B cell (primary cell): ENCODE measurements at places on chromosomes 6 and 20.

DNA sequence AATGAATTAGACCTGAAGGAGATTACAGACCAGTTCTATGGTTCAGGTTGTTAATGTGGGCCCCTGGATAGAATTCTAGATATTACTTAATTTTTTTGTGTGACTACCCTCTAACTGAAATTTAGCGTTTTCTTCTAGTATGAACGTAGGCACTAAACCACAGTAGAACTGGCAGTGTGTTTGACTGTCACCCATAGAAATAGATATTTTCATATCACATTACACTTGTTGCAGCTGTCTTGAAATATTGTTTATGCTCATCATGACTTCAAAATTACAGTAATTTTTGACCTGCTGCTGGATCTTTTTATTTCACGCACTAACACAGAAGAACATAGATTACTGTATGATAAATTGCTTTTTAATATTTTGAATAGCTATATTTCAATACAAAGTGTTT lies 31.6 kb downstream of the E2F3 start:
- no peak for DNase-seq

DNA sequence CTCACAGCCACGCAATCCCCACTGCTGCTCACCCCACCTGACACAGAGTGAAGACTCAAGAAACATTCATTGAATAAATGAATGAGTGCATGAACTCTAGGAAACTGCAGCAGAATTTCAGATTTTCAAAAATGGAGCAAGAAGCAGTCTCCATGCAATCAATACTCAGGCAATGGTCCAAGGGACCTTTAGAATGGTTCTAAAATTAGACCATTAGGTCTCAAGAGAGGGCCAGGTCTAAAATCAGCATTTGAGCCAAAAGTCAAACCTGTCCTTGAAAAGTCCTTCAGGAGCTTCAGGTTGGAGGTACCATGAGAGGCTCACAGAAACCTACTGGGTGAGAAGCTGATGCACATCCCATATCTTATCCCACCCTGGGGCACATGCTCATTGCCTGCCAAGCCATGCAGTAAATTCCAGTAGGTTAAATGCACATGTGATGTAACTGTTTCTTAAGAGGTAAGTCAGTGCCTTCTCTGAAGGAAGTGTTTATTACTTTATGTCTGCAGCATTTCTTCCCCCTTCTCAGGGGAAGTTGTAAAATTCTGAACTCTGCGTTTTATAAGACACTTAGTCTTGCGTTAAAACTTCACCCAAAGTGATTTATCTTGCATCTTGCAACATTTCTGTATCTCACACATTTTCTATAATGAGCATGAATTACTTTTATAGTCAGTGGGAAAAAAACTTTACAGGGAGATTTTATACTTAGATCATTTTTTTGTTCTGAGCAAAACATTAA lies 126.6 kb downstream of the ADAT2 start:
- no peak for DNase-seq

GRCh38 chr6:75563032-75563431 lies 38.6 kb upstream of the SENP6 start:
- DNase-seq = peak; percentile 5

- DNase-seq = no peak
Observed at GRCh38 chr6:156146891-156147290, 630.3 kb upstream of the ARID1B start.

DNA sequence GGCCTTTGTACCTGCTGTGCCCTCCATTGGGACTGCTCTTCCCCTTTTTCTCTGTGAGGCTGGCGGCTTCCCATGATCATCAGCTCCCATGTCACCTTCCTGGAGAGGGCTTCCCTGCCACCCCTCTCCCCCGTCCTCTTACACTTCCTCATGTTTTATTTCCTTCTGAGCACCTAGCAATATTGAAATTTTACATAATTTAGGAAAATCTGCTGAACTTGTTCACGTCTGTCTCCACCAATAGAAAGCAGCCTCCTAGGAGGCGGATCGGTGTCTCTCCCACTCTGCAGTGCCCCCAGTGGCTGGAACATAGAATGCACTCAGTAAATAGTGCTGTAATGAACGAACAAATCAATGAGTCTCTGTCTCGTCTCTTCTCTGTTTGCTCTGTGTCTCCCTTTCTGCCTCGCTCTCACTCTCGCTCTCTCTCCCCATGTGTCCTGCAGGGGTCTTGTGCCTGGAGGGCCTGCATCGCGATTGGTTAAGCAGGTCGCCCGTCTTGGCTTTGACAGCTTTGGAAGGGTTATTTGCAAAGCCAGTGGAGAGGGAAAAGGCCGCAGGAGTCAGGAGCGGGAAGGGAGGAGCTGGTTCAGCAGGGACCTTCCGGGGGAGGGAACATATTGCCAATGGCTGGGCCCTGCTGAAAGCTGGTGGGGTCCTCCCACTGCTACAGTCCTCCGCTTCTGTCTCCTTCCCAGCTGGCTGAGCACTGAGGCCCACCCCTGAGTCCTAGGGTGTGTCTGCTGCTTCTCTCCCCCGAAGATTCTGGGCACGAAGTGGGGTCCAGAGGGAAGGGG lies 12.1 kb upstream of the OCSTAMP start:
- peak; percentile 71 for DNase-seq

GRCh38 chr6:126020305-126021050 lies 34.1 kb downstream of the TRMT11 start:
- DNase-seq = no peak

- DNase-seq = no peak
Observed at GRCh38 chr6:163764565-163764964, 350.0 kb downstream of the QKI start.

GRCh38 chr20:9985281-9985680 lies 49.5 kb upstream of the ANKEF1 start:
- no peak for DNase-seq

DNA sequence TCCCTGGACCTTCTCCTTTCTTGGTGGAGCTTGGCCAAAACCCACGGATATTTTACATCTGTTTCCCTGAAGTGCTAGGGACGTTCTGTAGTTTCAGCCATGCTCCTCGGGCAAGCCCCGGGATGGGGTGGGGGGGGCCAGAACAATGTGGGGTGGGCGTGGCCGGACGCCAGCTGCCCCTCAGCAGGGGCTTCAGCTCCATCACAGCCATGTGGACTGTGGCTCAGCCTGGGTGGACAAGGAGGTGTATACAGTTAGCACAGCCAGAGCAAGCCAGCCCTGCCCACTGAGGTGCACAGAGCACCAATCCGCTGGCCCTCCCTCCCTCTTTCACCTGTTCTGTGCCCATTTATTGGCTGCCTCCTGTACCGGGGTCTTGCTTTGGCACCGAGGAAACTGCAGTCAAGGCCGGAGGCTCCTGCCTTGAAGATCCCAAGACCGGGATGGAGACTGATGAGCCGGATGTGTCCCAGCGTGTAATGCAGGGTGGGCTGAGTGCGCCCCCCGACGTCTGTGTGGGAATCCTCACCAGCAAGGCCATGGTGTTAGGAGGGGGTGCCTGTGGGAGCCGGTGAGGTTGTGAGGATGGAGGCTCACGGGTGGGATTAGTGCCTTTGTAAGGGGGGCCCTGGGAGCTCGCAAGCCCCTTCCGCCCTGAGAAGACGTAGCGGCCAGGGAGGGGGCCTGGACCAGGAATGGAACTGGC lies 28.0 kb downstream of the FRMD1 start:
- no peak for DNase-seq

- DNase-seq = no peak
Observed at GRCh38 chr6:104357928-104358327, 501.8 kb downstream of the HACE1 start.

DNA sequence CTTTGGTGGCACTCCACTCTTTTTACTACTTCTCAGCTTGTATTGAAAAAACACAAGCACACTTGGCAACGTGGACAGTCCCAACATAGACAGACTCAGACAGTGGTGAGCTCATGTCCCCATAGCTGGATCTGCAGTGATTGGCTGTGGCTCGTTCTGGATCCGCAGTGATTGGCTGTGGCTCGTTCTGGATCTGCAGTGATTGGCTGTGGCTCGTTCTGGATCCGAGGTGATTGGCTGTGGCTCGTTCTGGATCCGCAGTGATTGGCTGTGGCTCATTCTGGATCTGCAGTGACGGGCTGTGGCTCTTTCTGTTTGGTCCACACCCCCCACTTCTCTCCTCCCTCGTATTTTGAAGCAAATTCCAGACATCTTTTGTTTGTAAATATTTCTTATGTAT lies 28.0 kb downstream of the OSBPL2 start:
- DNase-seq = no peak

GRCh38 chr6:50993941-50994720 lies 175.5 kb downstream of the TFAP2B start:
- no peak for DNase-seq

DNA sequence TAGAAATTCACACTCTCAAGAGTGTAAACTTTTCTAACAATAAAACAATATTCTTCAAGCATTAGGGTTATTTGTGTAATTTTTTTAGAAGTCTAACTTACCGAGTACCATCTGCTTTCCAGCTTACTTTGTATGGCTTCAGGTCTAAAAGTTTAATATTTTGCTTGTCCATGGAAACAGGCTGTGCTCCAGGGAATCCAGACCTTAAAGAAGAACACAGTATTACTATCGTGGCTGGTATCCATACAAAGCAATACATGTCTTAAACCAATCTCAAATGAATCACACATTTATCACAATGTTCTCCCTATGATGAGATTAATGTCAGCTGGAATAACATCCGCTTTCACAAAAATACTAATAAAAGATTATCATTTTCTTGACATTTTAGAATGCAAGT lies 73.0 kb downstream of the RNGTT start:
- no peak for DNase-seq

DNA sequence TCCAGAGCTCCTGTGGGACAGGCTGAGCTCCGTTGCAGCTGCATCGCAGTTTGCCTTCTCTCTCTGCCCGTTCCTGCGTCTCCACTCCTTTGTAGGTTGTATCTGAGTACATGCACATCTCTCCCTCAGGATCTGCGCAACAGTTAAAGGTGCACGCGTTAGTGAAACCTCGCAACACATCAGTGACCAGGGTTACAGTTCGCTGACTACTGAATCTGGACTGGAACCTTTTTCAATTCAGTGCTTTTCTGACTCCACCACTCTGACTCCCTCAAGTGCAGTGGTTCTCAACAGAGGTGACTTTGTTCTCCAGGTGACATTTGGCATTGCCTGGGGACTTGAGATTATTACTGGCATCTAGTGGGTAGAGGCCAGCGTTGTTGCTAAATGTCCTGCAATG lies 44.0 kb downstream of the UST start:
- DNase-seq = peak; percentile 42

GRCh38 chr20:43322851-43323250 lies 133.1 kb upstream of the PTPRT start:
- DNase-seq = no peak

DNA sequence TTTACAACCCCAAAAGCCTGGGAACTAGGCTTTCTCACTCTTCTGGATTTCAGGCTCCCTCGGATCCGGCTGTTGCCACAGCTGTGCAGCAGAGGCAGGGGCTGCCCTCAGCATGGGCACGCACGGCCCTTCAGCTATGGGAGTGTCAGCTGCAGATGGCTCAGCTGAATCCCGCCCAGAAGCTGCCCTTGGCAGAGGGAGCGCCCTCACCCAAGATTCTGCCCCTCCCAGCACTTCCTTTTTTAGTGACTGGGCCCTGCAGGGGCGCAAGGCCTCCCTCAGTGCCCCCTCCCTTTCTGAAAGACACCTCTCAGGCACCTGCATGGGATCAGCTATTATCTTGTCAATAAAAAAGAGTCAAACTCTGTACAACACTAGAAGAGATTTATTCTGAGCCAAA lies 67.9 kb upstream of the THBS2 start:
- DNase-seq = no peak

- no peak for DNase-seq
Observed at GRCh38 chr20:31909253-31910070, 39.0 kb downstream of the TTLL9 start.

DNA sequence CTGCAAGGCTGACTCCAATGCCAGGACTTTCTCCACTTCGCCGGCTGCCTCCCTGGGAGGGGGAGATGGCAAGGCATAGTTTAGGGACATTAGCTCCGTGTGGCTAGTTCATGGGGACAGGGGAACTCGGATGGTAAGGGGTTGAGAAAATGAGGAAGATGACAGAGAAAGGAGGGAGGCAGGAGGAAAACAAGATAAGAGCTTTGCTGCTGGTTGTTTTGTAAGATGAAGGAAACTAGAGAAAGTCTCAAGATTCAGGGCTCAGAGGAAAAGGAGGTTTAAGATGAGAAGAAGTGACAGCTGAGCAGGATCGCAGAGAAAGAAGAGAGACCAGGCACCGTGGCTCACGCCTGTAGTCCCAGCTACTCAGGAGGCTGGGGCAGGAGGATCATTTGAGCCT lies 180.9 kb upstream of the RREB1 start:
- DNase-seq = no peak

DNA sequence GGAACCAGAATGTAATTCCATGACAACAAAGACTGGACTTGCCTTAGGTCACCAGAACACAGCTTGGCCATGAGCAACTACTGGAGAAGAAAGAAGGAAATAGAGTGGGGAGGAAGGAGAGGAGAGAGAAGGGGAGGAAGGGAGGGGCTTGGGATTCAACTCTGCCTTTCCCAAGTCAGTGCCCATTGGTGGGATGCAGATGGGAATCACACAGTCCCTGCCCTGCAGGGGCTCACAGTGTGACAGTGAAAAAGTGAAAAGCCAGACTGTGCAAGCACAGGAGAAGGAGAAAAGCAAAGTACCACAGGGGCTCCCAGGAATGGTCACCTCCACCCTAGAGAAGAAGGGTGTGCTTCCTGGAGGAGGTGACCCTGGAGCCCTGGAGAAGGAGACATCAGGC lies 14.0 kb downstream of the RIMS4 start:
- no peak for DNase-seq

DNA sequence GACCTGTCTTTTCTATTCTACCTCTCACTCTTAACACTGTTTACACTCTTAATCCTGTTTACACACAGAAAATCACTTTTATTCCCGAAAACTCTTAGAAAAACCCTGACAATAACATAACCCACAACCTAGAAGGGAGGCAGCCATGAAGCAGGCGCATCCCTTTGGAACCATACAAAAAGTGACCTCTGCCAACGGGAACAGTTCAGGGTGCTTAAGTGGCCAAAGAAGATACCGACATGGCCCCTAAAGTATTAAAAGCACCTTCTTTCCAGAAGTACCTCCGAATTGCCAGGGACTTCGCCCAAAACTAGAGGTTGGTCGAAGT lies 490 bp downstream of the MMUT start:
- no peak for DNase-seq

DNA sequence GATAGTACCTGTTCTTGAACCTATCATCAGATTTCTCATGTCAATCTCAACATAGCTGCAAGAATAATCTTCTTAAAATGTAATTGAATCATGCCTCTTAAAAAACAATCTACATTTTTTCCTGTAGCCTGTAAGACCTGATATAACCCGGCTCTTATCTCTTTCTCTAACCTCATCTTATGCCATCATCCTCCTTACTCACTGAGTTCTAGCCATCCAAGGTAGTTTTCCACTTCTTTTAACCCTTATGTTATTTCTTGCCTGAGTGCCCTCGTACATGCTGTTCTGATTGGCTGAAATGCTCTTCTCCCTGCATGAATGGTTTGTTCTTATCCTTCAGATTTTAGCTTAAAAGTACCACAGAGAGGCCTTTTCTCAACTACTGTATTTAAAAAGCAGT lies 16.4 kb downstream of the SLC17A5 start:
- DNase-seq = no peak

GRCh38 chr6:53465732-53466131 lies 79.2 kb downstream of the GCLC start:
- no peak for DNase-seq

GRCh38 chr6:118902726-118903125 lies 8.8 kb downstream of the ASF1A start:
- DNase-seq = no peak
